T-cell (primary cell): ENCODE measurements at places on chromosomes 1 and 21. TPM values are rescaled to one million over a fixed set of nuclear protein-coding genes. Genes with fewer than 3 reads are reported as not detected.

DNA sequence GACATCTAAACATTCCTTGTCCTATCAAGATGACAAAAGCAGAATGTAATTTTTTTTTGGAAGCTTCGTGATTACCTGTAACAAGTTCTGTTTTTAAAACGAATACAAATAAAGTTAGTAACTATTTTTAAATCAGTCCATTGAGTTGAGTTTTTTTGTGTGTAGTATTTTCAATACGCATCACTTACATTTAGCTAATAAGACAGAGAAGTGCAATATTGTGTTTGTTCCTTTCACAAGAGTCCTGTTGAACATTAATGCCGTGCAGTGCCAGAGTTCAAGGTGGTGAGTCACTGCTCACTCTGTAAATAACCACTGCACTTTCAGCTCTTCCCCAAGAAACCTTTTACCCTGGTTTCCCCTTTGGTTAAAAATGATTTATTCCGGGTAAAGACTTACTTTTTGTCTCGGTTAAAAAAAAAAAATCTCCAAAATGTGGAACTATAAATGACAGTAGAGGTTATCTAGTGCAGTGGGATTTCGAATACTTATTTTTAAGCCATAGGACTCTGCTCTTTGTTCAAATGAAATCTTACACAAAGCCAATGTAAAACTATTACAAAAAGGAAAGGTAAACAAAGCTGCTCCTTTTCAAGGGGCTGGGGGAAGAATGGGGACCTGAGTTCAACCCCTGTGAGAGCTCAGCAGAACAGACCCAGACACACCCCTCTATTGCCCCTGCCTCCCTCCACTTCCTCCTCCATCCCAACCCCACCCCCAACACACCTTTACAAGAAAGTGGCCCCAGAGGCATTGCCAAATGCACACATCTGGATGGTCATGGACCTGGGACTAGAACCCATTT, 14.8 kb upstream of the NCMAP start:
- peaks cover 20% of the 10 kb centered on the region for H3K4me1 ChIP-seq
- H3K36me3 ChIP-seq = peaks cover 16% of the 10 kb centered on the region
- H3K27me3 ChIP-seq = no peaks in the 10 kb centered on the region
- no peak for DNase-seq

DNA sequence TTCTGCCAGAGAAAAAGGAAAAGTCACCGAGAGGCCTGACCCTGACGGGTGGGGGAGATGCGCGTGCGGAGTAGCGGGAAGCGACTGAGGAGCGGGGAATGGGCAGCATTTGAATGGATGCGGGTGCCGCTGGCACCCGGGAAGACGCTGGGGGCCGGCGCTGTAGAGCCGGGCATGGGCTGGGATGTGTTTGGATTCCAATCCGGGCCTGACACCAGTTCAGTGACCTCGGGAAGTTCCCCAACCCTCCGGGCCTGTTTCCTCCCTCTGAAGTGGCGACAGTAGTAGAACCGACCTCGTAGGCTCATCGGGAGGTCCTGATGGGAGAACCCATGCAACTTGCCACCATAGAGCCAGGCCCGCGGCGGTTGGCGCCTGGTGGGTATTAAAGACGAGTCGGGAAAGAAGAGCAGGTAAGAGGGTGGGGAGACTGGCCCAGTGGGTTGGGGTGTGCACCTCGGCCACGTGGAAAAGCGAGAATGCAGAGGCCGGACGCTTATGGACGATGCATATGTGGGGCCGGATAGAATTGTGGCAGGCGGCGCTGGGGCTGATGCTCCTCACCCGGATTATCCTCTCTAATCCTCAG, 642 bp upstream of the SLC16A1 start:
- peaks cover 14% of the 10 kb centered on the region for H3K4me1 ChIP-seq
- DNase-seq = peak; percentile 21
- H3K27ac ChIP-seq = peak overlapping the region; percentile 81
- peak overlapping the region; percentile 96 for H3K4me3 ChIP-seq
- H3K27me3 ChIP-seq = no peaks in the 10 kb centered on the region

The CELSR2 gene
- total RNA-seq = 5.3 TPM

The S100A1 gene
- total RNA-seq = not detected

The CA14 gene
- total RNA-seq = not detected
